ENCODE measurements at places on chromosomes 4 and X.

DNA sequence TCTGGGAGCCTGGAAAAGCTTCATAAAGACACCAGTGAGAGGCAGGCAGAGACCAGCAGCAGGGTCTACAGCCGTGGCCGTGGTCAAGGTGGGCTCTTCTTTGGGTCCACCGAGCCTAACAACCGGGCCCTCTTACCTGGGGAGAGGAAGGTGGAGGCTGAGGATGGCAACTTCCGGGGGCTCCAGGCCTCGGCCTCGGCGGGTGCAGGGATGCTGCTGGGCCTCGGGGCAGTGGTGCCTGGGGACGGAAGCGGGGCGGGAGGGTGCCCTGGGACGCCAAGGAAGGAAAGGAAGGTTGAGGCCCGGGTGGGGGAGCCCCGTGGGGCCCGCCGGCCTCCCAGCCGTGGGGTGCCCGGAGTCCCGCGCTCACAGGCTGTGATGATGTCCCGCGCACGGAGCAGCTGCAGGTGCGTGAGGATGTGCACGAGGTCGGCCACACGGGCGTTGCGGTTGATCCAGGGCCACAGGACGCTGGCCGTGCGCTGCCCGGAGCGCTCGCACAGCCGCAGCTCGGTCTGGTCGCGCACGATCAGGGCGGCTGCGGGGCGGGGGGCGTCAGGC is 561 bp downstream of the IRAK1 start:
- no peak for DNase-seq

DNA sequence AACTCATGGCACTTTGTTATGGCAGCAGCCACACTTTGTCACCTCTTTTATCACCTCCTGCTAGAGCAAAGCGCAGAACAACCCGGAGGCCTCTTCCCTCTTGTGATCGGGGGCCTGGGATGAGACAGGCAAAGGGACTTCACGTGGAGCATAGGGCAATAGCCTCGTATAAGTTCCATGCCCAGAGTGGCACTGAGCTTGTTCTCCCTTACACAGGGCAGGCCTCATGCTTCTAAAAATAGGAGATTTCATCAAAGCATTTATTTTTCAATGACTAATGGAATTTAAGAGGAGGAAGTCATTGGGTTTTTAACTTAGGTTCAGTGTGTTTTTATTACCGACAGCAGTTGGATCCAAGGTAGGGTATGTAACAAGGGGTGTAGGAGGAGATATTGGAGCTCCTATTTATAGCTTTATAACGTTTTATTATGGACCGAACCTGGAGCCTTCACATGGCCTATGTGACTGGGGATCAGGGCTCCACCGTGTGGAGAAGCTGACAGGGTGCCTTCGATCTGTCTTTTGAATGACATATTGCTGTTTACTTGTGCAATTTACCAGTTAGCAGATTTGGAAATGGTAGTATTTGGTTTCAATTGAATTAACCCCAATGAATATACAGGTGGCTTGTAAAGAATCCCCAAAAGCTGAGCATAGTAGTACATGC is 93.8 kb downstream of the SLC2A9 start:
- no peak for DNase-seq

- no peak for DNase-seq
These were observed 10.1 kb downstream of the SNX12 start for GRCh38 chrX:71057848-71058530.

- DNase-seq, result peak; percentile 42
These were observed 85.5 kb downstream of the CAMK2D start for GRCh38 chr4:113675731-113676697.

GRCh38 chr4:156999175-156999517 is 27.5 kb upstream of the PDGFC start:
- DNase-seq, result peak; percentile 99

DNA sequence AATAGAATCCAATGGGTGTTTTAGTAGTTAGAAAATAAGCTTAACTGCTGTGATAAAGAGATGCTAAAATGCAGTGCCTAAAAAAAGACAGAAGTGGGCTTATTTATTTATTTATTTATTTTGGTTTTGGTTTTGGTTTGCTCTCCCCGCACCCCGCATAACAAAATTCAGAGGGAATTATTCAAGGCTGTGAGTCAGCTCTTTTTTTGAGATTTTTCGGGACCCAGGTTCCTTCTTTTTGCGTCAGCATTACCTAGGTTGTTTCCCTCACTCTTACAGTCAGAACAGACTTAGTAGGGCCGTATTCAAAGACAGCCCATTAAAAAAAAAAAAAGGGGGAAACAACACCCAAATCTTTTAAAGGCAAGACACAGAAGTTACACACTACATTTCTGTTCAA is 1495.5 kb upstream of the ADGRL3 start:
- no peak for DNase-seq

- DNase-seq, result peak; percentile 82
These were observed 58.8 kb downstream of the LNX1 start for GRCh38 chr4:53532521-53532920.

- peak; percentile 24 for DNase-seq
These were observed 49.0 kb downstream of the RWDD4 start for GRCh38 chr4:183610033-183610432.

DNA sequence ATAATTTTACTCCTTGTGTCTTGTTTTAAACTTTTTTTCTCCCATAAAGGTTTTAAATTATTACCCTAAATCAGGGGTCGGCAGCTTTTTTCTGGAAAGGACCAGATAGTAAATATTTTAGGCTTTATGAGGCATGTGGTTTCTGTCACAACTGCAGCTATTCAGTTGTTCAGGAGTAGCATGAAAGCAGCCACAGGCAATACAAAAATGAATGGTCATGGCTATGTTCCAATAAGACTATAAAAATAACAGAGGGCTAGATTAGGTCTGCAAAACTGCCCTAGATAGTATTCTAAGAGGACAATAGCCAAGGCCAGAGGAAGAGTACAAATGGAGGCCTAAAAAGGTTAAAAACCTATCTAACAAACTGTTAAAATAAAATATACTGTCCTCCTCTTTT is 24.6 kb downstream of the HERC5 start:
- peak; percentile 14 for DNase-seq

GRCh38 chrX:69546417-69546816 is 42.3 kb downstream of the NALF2 start:
- no peak for DNase-seq

DNA sequence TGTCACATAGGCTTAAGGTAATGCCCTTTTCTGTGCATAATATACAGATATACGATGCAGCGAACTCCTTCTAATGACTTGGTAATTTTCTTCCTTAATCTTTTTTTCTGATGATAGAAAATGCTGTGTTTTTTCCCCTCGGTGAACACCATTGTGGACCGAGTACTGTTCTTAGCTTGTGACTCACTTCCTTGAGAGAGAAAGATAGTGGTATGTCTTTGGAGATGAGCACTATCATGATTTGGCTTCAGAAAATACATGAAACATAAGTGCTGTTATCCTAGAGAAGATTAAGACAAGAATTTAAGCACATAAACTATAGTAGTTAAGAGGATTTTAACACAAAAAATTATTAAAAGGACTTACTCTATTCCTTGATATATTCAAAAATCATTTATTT is 63.9 kb downstream of the RS1 start:
- DNase-seq, result peak; percentile 38

- peak; percentile 52 for DNase-seq
These were observed 84.0 kb upstream of the BMP2K start for GRCh38 chr4:78691971-78692821.

DNA sequence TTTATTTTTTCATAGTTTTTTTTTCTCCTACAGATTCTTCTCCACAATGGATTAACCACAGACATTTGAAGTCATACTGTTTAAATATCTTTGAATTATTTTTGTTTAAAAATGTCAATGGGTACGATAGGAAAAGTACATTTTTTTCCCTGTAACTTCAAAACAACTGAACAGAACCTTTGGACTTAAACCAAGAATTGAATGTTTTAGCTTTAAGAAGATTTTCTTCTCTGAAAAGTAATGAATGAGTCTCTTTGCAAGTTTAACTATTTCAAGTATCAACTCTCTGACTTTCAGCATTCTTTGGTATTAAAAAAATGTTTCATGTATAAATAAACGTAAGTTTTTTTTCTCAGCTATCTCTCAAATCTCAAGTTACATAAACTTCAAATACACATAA is 364.3 kb downstream of the FBXO8 start:
- no peak for DNase-seq

DNA sequence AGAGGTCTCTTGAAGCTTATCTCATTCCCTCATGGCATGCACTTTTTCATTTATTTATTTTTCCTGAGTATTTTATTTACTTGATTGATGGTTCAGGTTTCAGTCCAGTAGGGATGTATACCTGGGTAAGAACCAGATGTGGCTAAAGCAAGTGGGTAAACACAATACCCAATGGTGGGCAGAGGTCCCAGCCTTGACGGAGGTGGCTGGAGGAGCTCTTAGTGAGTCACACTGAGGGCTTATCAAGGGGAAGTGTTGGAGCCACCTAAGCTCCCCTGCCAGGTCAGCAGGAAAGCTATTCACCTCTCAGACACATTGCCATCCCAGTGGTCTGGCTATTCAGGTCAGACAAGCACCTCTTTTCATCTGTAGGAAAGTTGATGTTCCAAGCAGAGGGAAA is 236.2 kb upstream of the MAGEB16 start:
- DNase-seq, result no peak

- DNase-seq, result peak; percentile 44
These were observed 32.1 kb upstream of the GLRA2 start for GRCh38 chrX:14497184-14497666.

DNA sequence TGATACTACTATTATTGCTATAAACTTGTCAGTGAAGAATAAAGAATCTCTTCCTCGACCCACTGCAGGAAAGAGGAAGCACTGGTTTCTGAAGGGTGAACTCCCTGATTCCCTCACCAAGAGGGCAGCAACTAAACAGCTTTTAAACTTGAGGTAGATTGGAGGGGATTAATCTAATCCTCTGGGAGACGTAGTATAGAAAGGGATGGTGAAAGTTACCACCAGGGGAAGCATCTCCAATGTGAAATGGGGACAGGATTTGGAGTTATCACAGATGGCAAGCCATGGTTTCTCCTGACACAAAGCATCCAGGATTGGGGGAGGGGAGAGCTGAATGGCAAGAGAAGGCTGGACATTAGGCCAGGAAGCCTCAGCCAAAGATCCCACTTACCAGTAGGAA is 62.7 kb upstream of the PTPN13 start:
- no peak for DNase-seq

DNA sequence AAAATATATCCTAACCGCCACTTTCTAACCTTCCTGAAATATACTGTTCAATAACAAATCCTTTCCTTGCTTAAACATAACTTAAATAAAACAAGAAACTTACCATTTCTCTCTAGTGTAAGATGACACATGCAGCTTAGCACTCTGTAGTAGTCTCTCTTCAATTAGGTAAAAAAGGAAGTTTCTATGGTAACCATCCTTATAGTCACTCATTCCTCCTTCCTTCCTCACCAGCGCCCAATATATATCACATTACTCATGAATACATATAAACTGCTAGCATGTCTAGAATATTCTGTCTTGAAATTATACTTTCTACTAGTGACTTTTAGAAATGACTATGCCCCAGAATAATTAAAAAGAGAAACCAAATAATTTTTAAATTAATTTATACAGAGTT is 112.2 kb downstream of the SNCA start:
- DNase-seq, result peak; percentile 84

DNA sequence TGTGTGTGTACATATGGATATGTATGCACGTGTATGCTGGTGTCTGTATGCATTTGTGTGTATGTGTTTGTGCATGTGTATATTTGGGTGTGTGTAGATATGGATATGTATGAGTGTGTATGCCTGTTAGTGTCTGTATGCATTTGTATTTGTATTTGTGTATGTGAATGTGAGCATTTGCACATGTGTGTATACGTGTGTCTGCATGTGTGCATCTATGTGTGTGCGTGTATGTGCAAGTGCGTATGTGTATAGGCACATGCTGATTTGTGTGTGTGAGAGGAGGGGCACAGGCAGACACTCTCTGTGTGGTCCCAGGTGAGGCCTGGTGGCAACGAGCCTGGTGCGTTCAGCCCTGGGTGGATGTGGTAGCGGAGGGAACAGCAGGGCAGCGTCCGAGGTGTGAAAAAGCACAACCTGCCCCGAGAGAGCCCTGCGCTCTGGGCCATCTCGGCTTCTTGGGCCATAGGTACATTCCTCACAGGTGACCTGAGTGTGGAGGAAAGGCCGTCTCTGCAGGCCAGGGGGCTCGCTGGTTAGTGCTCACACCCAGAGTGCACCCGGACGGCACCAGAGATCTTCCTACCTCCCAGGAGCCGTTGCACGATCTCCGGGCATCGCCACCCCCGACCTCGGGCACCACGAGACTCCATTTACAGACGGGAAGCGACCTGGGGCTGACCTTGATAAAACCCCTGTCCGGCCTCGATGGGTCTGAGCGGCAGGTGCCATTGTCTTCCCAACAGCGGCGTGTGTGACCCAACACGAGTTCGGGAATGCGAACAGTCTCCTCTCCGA is 45.0 kb downstream of the ASMT start:
- DNase-seq, result no peak

Measured in EH (cell line).